ENCODE measurements at places on chromosomes 1 and 21.

GRCh38 chr1:43367026-43367903 is 546 bp downstream of the ELOVL1 start:
- peak; percentile 46 for DNase-seq

DNA sequence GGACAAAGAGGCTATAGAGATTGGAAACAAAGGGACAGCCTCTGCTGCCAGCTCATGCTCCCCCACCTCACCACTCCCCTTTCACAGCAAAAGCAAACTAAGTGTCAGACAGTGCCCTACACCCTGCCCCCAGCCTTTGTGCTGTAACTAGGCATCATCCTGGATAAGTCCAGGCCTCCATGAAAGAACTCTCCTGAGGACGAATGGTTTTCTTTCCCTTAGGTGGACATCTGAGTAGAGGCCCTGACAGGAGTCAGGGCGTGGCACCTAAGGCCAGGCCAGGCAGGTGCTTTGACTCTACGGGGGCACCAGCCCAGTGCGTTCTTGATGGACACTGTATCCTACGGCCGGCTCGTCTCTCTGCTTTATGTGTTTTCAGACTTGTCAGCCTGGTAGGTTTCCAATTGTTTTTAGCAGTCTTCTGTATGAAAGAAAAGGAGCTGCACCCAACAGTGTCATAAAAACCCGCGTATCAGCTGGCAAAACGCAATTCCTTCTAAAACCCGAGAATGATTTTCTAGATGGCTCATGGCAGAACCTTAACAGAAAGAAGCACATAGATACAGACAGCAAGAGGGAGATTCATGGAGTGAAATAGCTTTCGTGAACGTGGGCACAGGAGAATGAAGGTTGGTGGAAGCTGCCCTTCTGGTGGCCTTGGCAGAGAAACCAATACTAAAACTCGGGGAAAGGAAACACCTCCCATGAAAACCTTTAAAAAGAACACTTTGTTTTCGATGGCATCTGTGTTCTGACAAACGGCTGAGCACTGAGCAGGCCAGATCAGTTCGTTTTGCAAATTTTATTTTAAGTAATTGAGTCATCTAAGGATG is 51.7 kb upstream of the AJAP1 start:
- peak; percentile 8 for DNase-seq

GRCh38 chr1:232435729-232436128 is 194.2 kb downstream of the SIPA1L2 start:
- no peak for DNase-seq

DNA sequence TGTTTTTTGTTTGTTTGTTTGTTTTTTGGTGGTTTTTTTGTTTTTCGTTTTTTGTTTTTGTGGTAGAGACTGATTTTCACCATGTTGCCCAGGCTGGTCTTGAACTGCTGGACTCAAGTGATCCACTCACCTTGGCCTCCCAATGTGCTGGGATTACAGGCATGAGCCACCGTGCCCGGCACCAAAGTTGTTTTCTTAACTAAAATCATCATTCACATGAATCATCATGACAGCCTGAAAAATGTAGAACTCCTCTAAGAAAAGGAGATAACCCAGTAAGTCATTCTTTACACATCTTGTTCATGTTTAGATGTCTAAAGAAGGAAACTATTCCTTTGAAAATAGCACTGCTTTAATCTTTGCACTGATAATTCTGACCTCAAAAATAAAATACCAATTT is 37.5 kb downstream of the DISP1 start:
- DNase-seq: peak; percentile 19

DNA sequence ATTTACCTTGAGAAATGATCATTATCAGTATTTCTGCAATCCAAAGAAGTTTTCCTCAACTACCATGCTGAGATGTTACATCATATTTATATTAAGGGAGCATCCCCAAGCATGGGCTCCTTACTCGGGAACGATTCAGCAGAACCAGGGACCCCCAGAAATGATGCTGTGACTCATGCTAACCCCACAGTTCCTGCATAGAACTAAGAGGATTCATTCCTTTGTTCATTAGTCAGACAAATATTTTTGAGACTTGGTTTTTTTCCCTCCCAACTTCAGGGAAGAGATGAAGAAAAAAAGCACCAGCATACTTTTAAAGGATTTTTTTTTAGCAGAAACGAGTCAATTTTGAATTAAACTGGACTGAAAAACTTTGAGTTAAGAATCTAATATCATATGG is 49.2 kb upstream of the COL24A1 start:
- no peak for DNase-seq

DNA sequence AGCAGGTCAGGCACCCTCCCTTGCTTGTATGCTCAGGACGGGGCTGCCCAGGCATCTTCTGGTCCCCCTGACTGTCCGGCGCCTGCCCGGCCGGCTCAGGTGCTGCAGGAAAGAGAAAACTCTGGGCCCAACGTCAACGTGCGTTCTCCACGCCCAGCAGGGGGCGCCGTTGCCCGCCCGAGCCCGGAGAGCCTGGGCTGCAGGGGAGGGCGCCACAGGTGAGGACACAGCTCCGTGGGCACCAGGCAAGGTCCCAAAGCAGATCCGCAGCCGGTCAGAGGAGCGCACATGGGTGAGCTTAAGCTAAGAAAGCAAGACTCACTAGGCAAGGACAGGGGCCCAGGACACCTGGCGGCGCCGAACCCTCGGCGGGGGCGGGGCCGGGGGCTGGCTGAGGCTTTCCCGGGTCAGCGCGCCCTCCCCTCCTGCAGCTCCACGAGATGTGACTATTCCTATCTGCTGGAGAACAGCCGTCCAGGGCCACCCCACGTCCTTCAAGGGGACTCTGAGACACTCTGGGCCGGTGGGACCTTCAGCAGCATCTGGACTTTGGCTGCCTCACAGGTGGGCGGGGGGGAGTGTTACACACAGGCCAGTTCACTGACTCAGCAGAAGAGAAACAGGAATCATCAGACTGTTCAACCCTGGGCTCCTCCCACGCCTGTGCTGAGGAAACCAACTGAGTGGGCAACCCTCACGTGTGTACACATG is 29.3 kb downstream of the KRTAP10-1 start:
- DNase-seq: peak; percentile 69

GRCh38 chr1:165516469-165516868 is 27.3 kb upstream of the LRRC52 start:
- DNase-seq: no peak

All from kidney tubule cell (primary cell).